NCI-H1092 treated with DMSO at 0.1 percent for 48 hours (cell line): ENCODE measurements at places on chromosomes 6 and 20.

DNA sequence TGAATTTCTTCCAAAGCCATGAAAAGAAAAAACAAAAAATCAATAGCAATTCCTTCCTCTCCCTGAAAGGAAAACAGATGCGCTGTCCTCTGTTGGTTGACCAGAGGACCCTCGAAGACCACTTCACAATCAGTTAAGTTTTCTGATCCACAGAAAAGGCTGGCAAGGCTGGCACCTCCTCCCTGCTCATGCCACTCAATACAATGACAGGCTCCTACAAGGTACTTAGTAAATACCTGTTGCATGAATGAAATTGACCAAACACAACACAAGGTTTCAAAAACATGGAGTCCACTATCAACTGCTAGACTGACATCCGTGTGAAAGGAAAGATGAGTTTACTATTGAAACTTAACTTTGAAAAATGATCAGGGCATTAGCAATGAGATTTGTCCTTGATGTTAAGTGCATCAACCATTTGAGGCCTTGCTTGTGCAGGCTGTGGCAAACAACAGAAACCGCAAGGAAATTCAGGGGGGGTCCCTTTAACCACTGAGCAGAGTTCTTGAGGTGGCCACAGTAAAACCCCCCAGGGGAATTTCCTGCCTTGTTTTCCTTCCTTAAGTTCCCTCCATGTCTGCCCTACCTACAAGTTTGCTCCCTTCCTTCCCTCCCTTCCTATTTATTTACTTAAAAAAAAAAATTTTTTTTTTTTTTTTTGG lies 27.9 kb upstream of the RTF2 start:
- no peak for DNase-seq

- DNase-seq = no peak
Observed at GRCh38 chr20:61440548-61441055, 188.5 kb downstream of the CDH4 start.

DNA sequence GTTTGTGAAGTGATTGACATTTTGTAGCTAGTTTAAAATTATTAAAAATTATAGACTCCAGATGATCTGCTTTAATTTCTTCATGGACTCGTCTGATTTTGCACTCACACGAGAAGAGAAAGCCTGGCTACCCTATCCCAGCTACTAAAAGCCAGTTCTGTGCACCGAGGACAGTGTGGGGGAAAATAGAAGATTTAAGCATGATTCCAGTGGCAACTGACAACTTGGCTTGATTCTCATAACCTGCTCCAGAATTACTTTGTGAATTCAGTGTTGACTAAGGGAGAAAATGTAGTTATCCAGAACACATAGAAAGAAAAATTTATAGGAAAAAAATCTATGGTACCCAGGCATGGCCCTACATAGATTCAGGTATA lies 88.7 kb downstream of the SNAP25 start:
- DNase-seq = no peak

DNA sequence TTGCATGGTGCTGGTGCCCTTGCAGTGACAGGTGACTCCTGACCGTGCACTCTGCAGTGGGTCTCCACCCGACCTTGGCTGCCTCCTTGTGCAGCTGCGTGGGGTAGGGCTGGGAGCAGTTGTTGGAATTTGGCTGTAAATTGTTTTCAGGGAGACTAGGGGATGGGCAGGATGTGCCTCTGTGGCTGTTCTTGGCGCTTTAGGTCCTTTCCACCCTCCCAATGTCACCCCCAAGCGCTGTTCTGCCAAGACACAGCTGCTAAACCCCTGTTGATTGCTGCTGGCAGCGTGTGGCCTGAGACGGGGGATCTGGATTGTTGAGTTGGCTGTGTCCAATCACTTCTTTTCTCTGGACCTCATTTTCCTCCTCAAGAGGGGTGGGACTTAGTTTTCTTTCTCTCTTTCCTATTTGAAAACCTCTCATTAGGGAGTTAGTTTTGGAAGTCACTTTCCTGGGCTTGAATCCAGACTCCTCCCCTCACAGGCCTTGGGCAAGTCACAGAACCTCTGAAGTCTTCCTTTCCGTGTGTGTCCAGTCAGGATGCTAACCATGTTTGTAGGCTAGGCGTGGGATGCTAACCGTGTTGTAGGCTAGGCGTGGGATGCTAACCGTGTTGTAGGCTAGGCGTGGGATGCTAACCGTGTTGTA lies 8.5 kb downstream of the IGF2R start:
- no peak for DNase-seq

- no peak for DNase-seq
Observed at GRCh38 chr20:45051204-45052060, 49.5 kb downstream of the KCNS1 start.

- DNase-seq = no peak
Observed at GRCh38 chr6:63663147-63663955, 27.7 kb downstream of the PHF3 start.

DNA sequence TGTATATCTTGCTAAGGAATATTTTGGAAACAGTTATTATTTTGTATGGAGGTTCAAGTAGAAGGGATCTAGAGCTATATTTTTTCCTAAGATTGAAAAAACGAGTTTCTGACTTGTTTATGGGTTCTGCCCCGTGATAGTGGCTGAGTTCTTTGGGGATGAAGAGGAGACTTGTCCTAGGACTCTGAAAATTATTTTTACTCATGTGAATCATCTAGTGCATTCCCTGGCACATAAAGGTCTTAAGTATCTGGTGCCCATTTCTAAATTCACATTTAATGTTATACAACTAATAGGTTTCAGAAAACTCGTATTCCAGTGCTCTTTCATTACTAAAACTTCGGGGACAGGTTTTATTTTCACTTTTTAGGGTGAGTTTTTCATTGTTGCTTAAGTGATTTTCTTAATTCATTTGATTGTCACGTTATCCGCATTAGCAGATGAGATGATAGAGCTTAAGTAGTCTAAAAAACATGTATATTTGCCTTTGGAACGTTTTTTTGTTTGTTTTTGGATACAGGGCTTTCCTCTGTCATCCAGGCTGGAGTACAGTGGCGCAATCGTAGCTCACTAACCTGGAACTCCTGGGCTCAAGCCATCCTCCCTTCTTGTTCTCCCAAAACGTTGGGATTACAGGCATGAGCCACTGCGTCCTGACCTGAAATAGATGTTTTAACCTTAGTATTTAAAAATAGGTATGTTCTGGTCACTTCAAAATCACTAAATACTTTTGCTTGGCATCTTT lies 2.1 kb downstream of the NFYA start:
- no peak for DNase-seq

GRCh38 chr20:15834857-15835256 lies 738.4 kb downstream of the KIF16B start:
- DNase-seq = peak; percentile 65

GRCh38 chr6:75752365-75752764 lies 3.3 kb downstream of the MYO6 start:
- DNase-seq = no peak

DNA sequence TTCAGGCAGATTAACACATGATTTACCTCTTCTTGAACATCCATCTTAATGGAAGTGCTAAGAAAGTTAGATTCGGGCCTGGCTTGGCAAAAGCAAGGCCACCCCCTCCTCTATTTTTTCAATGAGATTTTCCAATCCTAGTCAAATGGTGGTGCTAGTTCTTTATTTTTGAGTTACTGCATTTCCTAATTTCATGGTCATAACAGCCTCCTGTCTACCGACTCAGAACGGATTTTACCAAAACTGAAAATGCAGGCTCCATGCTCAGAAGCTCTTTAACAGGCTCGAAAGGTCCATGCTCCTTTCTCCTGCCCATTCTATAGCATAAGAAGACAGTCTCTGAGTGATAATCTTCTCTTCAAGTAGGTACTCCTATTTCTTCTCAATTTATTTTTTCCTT lies 117.2 kb upstream of the ESR1 start:
- no peak for DNase-seq

DNA sequence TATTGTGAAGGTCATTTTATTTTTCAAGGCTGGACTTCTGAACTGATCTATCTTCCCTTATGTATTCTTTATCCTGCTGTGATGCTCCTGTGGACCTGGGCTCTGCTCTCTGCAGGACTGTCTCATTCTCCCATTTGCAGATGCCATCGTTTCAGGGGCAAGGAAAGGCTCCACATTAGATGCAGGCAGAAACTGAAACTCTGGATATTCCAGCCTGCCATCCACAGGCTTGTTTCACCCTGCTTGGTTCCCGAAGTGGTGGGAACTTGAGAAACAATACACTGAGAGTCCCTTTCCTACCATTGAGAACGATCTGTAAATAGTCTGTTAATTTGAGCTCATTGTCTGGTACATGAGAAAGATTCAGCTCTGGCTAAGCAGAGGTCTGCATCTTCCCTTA lies 197.5 kb upstream of the MAN1A1 start:
- DNase-seq = no peak

DNA sequence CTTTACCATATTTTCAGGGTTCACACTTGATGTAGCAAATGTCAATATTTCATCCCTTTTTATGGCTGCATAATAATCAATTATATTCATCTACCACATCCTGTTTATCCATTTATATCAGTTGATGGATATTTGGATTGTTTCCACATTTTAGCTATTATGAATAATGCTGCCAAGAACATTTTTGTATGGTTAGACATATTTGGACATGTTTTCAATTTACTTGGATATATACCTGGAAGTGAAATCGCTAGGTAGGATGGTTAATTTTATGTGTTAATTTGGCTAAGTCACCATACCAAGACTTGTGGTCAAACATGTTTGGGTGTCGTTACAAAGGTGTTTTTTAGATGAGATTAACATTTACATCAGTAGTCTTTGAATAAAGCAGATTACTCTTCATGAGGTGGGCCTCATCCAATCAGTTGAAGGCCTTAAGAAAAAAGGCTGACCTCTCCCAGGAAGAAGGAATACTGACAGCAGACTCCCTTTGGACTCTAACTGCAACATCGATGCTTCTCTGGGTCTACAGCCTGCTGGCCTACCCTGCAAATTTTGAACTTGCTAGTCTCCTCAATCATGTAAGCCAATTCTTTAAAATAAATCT lies 196.5 kb downstream of the BACH2 start:
- DNase-seq = no peak

GRCh38 chr6:41356825-41357224 lies 21.4 kb downstream of the NCR2 start:
- no peak for DNase-seq

GRCh38 chr6:12136905-12137304 lies 124.8 kb downstream of the HIVEP1 start:
- DNase-seq = no peak

GRCh38 chr6:106385530-106385929 lies 25.0 kb downstream of the CRYBG1 start:
- no peak for DNase-seq

DNA sequence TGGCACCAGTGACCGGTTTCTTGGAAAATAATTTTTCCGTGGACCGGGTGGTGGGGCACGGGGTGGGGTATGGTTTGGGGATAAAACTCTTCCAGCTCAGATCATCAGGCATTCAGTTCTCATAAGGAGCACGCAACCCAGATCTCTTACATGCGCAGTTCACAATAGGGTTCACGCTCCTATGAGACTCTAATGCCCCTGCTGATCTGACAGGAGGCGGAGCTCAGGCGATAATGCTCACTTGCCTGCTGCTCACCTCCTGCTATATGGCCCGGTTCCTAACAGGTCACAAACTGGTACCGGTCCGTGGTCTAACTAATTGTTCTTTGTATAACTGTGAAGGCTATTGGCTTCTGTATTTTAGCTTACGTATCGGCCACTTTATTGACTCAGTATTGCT lies 51.7 kb downstream of the VSTM2L start:
- DNase-seq = no peak

DNA sequence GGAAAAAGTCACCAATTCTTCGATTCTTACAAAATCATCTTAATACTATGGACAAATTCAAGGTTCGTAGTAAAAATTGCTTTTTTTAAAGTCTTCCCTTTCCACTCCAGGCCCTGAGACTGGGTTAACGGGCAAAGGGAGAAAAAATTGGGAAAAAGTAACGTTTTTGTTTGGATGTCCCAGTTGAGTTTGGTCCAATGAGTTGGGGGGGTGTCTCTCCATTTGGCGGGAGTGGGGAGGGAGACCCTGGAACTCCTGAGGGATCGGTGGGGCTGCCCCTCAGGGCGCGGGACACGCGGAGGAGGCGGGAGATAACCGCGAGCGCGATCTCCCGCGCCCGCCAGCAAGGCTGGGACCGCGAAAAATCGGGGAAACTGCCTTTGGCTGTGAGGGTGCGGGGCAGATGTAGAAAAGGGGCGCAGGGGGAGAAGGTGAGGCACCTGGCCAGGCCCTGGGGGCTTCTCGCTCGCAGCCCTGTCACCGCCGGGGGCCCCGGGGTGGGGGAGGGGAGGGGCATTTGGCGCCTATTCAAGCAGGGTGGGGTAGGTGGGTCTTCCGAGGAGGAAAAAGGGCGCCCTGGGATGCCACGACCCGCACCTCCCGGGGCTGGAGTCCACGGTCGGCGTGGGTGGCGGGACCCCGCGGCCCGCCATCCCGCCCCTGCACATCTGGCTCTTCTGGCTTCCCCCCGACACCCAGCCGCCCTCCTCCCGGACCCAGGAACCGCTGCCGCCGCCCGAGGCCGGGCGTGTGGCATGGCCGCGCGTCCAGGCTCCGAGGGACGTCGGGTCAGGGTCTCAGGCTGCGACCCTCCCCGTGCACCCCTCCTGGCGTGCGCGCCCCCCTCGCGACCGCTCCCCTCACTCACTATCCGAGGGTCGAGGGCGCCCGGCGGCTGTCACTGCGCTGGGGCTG lies 595 bp downstream of the FBXO5 start:
- DNase-seq = peak; percentile 10

- DNase-seq = no peak
Observed at GRCh38 chr20:20447196-20447595, 79.3 kb downstream of the INSM1 start.

DNA sequence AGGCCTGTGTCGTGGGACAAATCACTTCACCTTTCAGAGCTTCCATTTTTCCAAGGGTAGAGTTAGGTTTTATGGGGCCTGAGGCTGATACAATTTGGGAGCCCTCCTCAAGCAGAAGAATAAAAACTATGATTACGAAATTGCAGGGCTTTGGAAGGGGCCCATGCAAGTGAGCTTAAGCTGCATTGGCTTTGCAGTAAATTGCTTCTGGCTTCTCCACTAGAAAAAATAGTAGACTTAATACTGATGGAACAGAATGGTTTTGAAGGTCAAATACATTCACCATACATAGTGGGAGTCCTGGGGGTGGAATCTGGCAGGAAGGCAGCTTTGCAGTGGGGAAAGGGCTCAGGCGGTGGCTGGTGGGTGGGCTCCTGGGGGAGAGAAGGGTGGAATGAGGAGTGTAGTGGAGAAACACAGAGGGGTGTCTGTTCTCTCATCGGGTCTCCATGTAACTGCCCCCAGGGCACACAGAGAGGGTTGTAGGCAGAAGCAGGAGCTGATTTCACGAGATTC lies 55.9 kb upstream of the RNF24 start:
- DNase-seq = no peak
